ENCODE measurements at places on chromosomes 1 and 21.

GRCh38 chr21:34198231-34199120 is 125.1 kb downstream of the MRPS6 start:
- H3K4me3 ChIP-seq: no peak overlapping the region
- no peaks in the 10 kb centered on the region for H3K27me3 ChIP-seq
- peak; percentile 87 for DNase-seq
- H3K4me1 ChIP-seq: peaks cover 22% of the 10 kb centered on the region

GRCh38 chr1:147837129-147837963 is 65.2 kb upstream of the GJA8 start:
- H3K36me3 ChIP-seq: no peaks in the 10 kb centered on the region
- no peak overlapping the region for H3K27ac ChIP-seq
- no peaks in the 10 kb centered on the region for H3K4me1 ChIP-seq
- no peak for DNase-seq
- no peaks in the 10 kb centered on the region for H3K27me3 ChIP-seq

DNA sequence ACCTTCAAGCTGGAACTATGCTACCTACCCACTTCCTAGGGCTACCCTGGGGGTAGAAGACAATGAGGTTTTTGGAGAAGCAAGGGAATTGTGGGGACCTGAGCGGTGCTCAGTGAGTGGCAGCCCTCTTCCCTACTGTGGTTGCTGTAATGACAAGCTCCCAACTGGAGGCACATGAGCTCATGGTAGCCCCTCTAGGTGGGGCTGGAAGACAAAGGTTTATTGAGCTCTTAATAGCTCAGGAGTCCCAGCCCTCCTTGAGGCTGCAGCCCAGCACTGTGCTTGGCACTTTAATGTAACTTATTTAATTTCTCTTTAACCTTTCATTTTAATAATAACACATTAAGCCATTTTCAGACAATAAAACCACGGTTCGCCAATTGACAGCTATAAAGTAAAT is 528.9 kb downstream of the OMA1 start:
- no peaks in the 10 kb centered on the region for H3K4me1 ChIP-seq
- no peaks in the 10 kb centered on the region for H3K36me3 ChIP-seq
- no peak overlapping the region for H3K4me3 ChIP-seq

DNA sequence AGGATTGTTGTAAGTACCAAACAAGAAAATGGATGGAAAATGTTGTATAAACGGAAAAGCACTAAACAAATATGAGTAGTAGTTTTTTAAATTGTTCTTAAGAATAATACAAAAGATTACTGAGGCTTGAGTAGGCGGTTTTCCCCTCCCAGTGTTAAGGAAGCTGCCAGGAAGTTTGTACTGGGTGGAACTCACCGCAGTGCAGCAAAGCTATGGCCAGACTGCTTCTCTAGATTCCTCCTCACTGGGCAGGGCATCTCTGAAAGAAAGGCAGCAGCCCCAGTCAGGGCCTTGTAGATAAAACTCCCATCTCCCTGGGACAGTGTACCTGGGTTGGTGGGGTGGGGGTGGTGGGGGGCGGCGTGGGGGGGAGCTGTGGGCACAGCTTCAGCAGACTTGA is 58.7 kb downstream of the XCL2 start:
- peaks cover 7% of the 10 kb centered on the region for H3K4me1 ChIP-seq
- H3K27ac ChIP-seq: peak overlapping the region; percentile 66
- H3K4me3 ChIP-seq: no peak overlapping the region
- H3K27me3 ChIP-seq: no peaks in the 10 kb centered on the region
- H3K36me3 ChIP-seq: no peaks in the 10 kb centered on the region
- no peak for DNase-seq

DNA sequence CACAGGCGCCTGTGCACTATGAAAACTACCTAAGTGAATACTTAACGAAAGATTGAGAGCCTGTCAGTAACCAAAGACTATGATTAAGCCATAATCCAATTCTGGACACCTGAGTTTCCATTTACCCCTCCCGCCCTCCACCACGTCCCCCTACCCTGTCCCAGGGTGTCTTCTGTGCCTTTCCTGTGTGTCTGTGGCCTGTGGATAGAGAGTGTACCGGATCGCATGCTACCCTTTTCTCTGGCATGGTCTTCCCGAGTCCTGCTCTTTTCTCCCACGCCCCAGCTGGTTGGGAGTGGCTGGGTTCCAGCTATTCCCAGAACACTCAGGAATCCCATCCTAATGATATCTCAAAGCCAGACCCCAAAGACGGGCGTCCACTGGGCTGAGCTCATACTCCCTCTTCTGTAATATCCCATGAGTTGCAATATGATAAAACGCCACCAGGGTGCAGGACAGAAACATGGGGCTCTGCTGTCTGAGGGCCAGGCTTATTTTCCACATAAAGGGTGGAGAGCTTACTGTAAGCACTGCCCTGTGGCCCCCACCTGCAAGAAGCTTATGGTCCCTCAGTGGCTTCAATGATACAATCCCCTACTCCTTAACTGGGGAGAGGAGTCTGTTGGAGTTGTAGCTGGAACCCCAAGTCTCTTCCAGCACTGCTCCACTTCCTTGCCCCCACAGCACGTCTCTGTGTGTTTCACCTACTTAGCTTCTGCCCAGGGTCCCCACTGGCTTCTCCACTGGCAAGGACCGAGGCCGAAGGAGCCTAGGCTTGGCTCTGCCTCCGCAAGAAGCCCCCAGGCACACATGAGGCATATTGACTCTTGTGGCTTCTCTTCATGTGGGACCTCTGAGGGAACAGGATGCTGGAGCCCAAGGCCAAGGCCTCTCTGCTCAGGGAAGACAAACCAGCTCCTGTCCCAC is 17.6 kb upstream of the ALX3 start:
- no peak for DNase-seq
- H3K27ac ChIP-seq: no peak overlapping the region
- peaks cover 6% of the 10 kb centered on the region for H3K27me3 ChIP-seq
- H3K4me3 ChIP-seq: no peak overlapping the region
- H3K4me1 ChIP-seq: peaks cover 22% of the 10 kb centered on the region

DNA sequence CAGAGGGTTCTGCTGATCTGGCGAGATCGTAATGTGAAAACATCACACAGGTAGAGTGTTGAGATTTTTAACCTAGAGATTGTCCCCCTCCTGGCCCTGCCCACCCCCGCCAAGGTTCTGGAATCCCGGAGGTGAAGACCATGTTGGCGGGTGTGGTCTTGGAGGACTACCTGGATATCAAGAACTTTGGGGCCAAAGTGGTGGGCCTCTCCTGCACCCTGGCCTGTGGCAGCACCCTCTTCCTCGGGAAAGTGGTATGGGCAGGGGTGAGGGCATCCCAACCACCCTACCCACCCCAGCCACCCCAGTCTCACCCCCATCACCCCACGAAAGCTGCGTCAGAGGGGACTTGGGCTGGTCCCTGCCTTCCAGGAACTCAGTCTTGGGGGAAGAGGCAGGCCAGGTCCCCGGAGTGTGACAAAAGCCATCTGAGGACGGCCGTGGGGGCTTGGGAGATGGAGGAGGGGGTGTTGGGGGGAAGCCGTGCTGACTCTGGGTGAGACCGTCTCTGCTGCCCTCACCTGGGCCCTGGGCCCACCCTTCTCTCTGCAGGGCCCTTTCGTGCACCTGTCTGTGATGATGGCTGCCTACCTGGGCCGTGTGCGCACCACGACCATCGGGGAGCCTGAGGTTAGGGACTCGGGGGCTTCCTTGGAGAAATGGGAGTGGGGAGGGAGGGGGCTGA is 4.4 kb downstream of the CLCNKB start:
- H3K4me1 ChIP-seq: peaks cover 12% of the 10 kb centered on the region
- no peaks in the 10 kb centered on the region for H3K27me3 ChIP-seq
- no peak for DNase-seq
- no peak overlapping the region for H3K27ac ChIP-seq

GRCh38 chr1:165205145-165205544 is 151.4 kb downstream of the LMX1A start:
- H3K36me3 ChIP-seq: no peaks in the 10 kb centered on the region
- no peak overlapping the region for H3K4me3 ChIP-seq
- no peaks in the 10 kb centered on the region for H3K4me1 ChIP-seq
- H3K27me3 ChIP-seq: no peaks in the 10 kb centered on the region
- no peak for DNase-seq

- no peaks in the 10 kb centered on the region for H3K27me3 ChIP-seq
- H3K4me1 ChIP-seq: peaks cover 32% of the 10 kb centered on the region
- H3K36me3 ChIP-seq: no peaks in the 10 kb centered on the region
- no peak for DNase-seq
- no peak overlapping the region for H3K4me3 ChIP-seq
These were observed 49.1 kb downstream of the TRABD2B start for GRCh38 chr1:47948126-47948525.

GRCh38 chr21:41593051-41593759 is 85.2 kb upstream of the TMPRSS2 start:
- no peak overlapping the region for H3K27ac ChIP-seq
- no peak for DNase-seq
- no peaks in the 10 kb centered on the region for H3K36me3 ChIP-seq
- no peaks in the 10 kb centered on the region for H3K27me3 ChIP-seq
- no peaks in the 10 kb centered on the region for H3K4me1 ChIP-seq
- H3K4me3 ChIP-seq: no peak overlapping the region

DNA sequence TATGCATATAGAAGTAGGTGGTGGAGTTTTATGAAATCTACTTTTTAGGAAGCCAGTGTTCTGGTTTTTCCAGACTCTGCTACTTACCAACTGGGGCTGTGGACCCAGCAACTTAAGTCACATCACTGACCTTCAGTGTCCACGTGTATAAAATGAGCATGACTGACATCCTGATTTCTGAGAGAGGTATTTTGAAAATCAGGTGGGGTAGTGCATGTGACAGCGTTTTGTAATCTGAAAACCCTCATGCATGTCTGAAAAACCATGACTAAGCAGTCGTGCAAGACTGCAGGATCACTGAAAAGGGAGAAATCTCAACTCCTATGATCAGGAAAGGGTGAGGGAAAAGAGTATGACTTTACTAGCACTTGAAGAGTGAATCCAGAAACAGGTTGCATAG is 26.1 kb downstream of the CR1L start:
- H3K4me3 ChIP-seq: no peak overlapping the region
- peaks cover 3% of the 10 kb centered on the region for H3K4me1 ChIP-seq
- H3K27ac ChIP-seq: no peak overlapping the region
- H3K27me3 ChIP-seq: peaks cover 22% of the 10 kb centered on the region
- DNase-seq: no peak

DNA sequence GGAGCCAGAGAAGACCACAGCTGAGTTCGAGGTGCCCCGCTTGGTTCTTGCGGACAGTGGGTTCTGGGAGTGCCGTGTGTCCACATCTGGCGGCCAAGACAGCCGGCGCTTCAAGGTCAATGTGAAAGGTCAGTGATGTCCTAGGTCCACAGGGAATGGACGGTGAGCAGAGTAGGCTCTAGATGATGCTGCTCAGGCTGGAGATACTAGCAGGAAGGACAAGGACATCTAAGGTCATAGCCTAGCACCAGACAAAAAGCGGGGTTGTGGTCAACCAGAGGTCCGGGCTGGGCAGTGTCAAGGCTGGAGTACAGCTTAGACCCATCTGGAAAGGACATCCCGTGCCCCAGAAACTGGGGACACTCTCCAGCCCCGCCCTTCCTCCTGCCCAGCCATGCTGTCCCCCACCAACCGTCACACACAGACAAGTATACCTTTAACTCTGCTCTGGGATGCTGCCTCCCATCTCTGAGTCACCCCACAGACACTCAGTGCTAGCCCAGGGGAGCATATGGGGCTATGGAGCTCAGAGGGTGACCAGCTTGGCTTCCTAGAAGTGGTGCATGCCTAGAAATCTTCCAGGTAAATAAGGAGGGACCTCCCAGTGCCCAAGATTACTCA is 8.7 kb downstream of the TIE1 start:
- no peak overlapping the region for H3K27ac ChIP-seq
- peaks cover 5% of the 10 kb centered on the region for H3K4me1 ChIP-seq
- no peak for DNase-seq
- peaks cover 20% of the 10 kb centered on the region for H3K36me3 ChIP-seq
- H3K4me3 ChIP-seq: no peak overlapping the region

DNA sequence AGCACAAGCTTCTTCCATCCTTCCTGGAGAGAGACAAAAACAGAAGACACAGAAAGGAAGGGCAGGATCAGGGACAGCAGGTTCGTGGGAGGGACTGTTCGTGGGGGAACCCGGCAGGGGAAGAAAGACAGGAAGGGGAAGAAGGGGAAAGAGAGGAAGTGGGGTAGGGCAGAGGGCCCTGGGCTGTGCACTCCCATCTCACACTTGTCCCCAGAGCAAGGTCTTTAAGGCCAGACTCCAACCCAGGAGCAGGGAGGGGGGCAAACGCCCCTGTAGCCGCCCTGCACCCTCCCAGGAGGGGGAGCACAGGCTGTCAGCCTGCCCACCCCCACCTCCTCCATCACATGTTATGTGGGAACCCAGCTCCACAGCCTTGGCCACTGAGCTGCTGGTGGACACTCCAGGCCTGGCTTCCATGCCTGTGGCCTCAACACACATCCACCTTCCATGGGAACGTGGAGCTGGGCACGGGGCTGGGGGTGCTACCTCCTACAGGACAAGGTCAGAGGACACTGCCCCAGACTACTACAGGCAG is 9.3 kb downstream of the SLC19A1 start:
- no peaks in the 10 kb centered on the region for H3K27me3 ChIP-seq
- no peak for DNase-seq
- no peaks in the 10 kb centered on the region for H3K36me3 ChIP-seq
- no peak overlapping the region for H3K4me3 ChIP-seq
- no peaks in the 10 kb centered on the region for H3K4me1 ChIP-seq

Measured in esophagus muscularis mucosa (tissue), 4 donors.